Smooth muscle cell of the umbilical artery (primary cell): ENCODE measurements at places on chromosomes 6 and 20. TPM values are rescaled to one million over a fixed set of nuclear protein-coding genes. Genes with fewer than 3 reads are reported as not detected.

The MDFI gene
- 0.83 and 7.4 TPM in 2 replicates for total RNA-seq

The AKAP12 gene
- total RNA-seq, result 47.5 and 99.7 TPM in 2 replicates

The IL17A gene
- total RNA-seq, result not detected in 2 replicates

The CLPSL2 gene
- not detected in 2 replicates for total RNA-seq

The TSBP1 gene
- not detected in 2 replicates for total RNA-seq

The MICB gene
- 6.5 and 9.6 TPM in 2 replicates for total RNA-seq

The DEFB129 gene
- not detected in 2 replicates for total RNA-seq

The SLC17A1 gene
- not detected in 2 replicates for total RNA-seq

The GABRR2 gene
- under 0.01 and 0.18 TPM in 2 replicates for total RNA-seq

The NEU1 gene
- total RNA-seq, result 72.0 and 133 TPM in 2 replicates
